ENCODE measurements at places on chromosomes 12 and 14. TPM values are rescaled to one million over a fixed set of nuclear protein-coding genes. Genes with fewer than 3 reads are reported as not detected.
A peak's percentile ranks its signal among the peaks of the same experiment; 100 is the strongest.

DNA sequence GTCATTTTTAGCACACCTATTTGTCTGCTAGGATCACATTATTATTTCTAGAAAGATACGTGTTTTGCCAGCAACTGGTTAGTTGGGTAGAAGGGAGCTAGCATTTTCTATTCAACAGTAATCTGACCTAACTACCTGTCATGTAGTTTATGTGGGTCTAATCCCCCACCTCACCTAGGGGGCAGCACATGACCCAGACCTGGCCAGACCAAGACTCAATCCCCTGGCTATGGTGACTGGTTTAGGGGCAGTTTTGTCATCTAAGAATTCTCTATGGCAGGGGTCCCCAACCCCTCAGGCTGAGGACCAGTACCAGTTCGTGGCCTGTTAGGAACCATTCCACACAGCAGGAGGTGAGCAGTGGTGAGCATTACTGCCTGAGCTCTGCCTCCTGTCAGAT is 29.5 kb upstream of the EVL start:
- no peak for DNase-seq

- DNase-seq: no peak
Observed at GRCh38 chr12:16171348-16171747, 106.1 kb downstream of the SLC15A5 start.

- no peak for DNase-seq
Observed at GRCh38 chr14:74309125-74310022, 6.6 kb upstream of the ABCD4 start.

DNA sequence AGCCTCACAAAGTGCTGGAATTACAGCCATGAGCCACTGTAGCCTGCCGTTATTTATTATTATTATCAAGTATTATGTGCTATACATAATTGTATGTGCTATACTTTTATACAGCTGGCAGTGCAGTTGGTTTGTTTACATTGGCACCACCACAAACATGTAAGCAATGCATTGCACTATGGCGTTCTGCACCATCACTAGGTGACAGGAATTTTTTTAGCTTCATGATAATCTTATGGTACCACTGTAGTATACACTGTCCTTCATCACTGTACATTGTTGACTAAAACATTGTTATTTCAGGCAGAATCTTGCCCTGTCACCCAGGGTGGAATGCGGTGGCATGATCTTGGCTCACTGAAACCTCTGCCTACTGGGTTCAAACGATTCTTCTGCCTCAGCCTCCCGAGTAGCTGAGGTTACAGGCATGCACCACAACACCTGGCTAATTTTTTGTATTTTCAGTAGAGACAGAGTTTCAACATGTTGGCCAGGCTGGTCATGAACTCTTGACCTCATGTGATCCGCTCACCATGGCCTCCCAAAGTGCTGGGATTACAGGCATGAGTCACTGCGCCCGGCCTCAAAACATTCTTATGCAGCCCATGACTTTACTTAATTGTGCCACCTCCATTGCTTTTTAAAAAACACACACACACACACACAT is 17.1 kb downstream of the MRPL42 start:
- no peak for DNase-seq

DNA sequence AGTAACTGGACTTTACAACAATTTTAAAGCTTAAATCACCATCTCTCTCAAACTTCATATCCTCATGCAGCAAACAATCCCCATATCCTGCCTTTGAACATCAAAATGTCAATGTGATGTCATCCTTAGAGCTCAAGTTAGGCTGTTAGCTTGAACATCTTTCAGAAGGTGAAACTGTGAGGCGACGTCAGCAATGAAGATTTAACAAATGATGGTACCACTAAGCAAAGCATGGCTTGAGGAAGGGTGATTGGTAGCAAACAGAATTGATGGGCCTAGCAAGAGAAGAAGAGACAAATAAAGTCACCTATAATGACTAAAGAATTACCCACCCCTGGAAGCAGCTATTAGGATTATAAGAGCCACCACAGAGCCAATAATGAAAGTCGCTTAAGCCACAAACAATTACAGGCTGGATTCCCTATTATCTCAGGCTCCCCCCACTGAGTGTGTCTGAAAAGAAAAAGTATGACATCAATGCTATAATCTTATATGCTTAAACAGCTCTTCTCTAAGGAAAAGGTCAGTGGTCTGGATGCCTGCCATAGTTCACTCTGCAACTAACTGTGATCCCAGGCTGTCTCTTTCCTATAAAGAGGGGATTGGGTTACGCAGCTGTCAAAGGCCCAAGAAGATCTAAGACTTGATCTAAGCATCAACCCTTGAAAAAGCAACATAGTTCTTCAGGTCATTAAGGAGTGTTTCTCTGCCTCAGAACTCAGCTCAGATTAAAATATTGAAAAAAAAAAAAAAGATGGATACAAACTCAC is 18.1 kb downstream of the EGLN3 start:
- DNase-seq: no peak

- no peak for DNase-seq
Observed at GRCh38 chr12:24615967-24616411, 332.9 kb downstream of the BCAT1 start.

DNA sequence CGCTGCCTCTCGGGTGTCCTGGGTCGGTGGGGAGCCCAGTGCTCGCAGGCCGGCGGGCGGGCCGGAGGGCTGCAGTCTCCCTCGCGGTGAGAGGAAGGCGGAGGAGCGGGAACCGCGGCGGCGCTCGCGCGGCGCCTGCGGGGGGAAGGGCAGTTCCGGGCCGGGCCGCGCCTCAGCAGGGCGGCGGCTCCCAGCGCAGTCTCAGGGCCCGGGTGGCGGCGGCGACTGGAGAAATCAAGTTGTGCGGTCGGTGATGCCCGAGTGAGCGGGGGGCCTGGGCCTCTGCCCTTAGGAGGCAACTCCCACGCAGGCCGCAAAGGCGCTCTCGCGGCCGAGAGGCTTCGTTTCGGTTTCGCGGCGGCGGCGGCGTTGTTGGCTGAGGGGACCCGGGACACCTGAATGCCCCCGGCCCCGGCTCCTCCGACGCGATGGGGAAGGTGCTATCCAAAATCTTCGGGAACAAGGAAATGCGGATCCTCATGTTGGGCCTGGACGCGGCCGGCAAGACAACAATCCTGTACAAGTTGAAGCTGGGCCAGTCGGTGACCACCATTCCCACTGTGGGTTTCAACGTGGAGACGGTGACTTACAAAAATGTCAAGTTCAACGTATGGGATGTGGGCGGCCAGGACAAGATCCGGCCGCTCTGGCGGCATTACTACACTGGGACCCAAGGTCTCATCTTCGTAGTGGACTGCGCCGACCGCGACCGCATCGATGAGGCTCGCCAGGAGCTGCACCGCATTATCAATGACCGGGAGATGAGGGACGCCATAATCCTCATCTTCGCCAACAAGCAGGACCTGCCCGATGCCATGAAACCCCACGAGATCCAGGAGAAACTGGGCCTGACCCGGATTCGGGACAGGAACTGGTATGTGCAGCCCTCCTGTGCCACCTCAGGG is 679 bp downstream of the ARF6 start:
- DNase-seq: peak; percentile 67

DNA sequence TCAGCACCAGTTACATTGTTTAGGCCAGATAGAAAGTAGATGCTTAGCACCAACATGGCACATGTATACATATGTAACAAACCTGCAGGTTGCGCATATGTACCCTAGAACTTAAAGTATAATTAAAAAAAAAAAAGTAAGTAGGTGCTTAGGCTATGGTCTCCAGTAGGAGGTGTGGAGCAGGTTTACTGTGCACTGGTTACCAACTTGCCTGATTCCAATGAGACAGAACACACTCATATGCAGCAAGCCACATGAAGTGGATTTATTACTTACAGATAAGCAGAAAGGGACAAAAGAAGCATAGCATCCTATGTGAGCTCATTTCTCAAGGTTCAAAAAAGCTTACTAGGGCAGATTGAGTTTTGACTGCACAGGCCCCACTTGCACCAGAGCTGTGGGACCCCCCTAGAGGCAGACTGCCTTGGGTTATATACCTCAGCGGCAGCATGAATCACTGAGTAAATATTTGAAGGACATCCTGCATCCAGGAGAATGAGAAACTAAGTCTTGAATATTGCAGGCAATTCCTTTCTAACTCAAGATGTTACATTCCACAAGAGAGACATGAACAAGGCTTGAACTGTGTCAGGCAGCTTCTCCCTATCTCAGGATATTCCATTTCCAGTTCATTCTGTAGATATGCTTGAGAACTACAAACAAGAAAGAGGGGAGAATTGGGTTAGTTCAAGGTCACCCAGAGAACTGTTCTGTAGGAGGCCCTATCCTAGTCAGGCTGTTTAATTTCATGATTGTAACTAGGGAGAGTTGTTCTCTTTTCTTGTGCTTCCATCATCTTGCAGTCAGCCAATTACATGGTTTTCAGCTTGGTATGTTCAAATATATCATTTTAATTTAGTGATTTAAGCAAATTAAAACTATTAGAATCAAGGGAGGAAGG is 30.1 kb downstream of the LRFN5 start:
- DNase-seq: no peak

DNA sequence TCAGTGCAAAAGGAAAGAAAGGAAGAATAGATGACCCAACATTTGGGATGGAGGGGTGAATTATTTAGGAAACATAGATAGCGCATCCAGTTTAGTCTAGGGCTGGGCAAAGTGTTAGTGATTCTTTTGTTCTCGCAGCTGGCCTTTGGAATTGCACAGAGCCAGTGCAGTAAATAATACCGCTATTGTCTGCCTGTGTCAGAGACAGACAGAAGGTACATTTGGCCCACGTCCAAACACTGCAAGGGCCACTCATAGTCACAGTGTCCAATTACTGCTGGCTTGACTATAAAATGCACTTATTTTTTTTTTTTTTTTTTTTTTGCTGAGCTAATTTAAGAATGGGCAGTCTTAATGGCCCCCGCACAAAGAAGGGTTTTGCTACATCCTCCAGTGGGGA is 638.6 kb downstream of the BCL11B start:
- DNase-seq: peak; percentile 37

- DNase-seq: no peak
Observed at GRCh38 chr12:105587237-105587636, 256.7 kb downstream of the C12orf75 start.

- DNase-seq: no peak
Observed at GRCh38 chr12:101857043-101857558, 20.3 kb upstream of the DRAM1 start.

DNA sequence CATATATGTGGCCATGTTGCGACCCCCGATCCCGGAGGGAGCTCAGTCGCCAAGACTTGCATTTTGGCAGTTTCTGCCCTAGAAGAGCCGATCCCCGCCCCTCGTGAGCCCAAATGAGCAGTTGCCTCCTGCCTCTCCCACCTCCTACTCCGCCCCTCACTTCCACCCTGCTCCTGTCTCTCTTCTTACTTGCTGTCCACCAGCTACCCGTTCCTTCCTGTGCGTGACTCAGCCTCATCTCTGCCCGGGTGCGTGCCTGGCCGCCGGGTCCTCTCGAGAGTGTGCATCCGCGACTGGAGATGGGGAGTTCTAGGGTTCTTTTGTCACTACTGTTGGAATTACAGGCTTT is 585 bp downstream of the GPATCH2L start:
- DNase-seq: peak; percentile 81

DNA sequence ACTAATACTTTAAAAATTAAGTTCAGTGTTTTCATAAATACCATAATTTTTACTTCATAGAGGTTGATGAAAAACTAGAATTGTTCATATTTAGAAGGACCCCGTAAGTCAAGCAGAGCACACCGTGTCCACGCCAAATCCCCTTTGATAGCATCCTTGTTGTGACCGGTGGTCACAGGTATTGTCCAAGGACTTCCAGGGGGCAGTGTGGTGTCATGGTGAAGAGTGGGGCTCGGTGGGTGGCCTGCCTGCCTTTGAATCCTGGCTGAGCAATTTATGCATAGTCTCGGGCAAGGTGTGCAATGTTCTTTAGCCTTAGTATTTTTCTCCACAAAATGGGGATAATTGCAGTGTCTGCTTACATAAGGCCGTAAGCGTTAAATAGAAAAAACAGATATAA is 169.9 kb downstream of the KTN1 start:
- DNase-seq: no peak

DNA sequence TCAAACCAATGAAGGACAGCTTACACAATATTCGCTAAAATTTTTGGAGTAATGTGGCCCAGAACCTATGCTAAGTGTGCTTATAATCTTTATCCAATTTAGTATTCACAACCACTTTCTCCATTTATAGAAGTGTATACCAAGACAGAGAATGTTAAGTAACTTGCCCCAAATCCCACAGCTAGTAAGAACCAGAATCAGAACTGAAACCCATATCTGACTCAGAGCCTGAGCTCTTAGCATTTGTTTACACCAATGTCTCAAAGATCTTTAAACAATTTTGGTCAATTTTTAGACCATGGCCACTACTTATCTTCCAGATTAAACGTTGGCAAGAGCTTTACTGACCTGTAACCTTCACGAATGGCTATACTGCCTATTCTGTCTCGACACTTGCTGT is 53.0 kb downstream of the PAPLN start:
- no peak for DNase-seq

DNA sequence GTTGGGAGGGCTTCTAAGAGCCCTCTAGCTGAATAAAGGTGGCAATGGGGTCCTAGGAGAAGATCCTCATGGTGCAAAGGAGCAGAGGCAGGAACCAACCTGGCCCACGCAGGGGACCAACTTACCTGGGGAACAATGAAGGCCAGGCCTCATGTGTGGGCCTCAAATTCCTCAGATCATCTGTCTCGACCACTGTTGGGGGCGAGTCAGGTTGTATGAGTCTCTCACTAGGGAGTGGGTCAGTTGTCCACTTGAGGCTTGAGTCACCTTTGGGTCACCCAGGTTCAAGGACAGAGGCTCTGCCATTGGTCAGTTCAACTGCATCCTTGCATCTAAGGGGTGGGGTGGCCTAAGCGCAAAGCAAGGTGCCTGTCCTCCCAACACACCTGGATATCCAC is 43.7 kb upstream of the BDKRB2 start:
- DNase-seq: peak; percentile 9

DNA sequence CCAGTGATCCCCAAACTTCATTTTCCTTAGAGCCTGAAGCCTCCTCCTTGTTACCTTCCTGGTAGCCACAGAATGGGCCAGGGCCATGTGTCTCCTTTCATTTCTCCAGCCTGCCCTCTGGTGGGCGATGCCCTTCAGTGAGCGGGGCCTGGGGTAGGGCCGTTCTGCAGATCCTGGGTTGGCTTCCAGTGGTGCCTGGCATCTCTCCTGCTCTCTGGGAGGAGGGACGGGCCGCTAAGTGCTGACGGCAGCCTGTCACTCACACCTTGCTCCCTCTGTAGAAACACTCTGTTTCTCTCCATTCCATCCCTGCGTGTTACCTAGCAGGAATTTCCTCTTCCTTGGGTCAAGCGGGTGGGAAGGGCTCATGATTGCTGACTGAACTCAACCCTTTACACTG is 232.1 kb downstream of the CACNA1C start:
- DNase-seq: peak; percentile 81

The ATP23 gene
- polyA plus RNA-seq: 6.9 TPM

The SDS gene
- polyA plus RNA-seq: 1.4 TPM

The RNASE7 gene
- not detected for polyA plus RNA-seq

The ACSM4 gene
- not detected for polyA plus RNA-seq

The LMNTD1 gene
- not detected for polyA plus RNA-seq

The EEA1 gene
- 2.0 TPM for polyA plus RNA-seq

The KRT82 gene
- polyA plus RNA-seq: not detected

The GPX2 gene
- polyA plus RNA-seq: 301 TPM

The FITM1 gene
- polyA plus RNA-seq: 1.9 TPM
